ENCODE measurements at places on chromosomes 7 and 10. TPM values are rescaled to one million over a fixed set of nuclear protein-coding genes. Genes with fewer than 3 reads are reported as not detected.
A peak's percentile ranks its signal among the peaks of the same experiment; 100 is the strongest.

DNA sequence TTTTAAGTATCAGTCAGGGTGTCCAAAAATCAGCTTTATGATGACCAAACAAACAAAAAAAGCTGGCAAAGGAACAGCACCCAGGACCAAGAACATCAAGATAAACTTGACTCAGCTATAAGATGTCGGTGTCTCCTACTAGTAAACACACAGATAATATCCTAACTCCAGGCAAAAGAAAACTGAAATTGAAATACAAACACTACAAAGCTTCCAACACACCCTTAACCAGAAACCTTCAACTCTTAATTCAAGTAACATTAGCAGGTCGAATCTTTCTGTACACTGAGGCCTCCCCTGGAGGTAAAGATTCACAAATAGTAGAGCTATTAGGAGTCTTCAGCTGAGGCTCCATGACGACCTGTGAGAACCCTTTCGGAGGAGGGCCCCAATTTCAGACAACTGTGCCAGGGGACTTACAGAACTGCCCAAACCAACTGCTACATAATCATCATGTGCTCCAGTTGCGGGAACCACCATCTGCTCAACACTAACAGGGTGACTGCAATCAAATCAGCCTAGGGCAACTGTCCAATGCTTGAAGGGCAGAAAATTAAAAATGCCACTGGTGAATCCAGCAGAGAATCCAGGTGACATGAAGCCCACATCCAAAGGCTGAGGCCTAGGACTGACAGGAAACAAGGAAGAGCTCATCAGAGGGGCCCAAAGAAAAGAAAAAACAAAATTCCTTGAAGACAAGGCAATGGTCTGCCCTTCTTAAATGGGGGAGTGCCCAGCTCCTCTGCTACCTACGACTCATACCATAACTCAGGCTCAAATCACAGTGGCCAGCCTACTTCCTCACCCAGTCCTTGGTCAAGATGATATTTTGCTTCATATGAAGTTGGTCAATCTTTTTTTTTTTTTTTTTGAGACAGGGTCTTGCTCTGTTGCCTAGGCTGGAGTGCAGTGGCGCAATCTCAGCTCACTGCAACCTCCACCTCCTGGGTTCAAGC lies 20.0 kb downstream of the XPNPEP1 start:
- no peaks in the 10 kb centered on the region for H3K27me3 ChIP-seq
- no peak overlapping the region for H3K27ac ChIP-seq
- no peak for DNase-seq
- H3K4me3 ChIP-seq: no peak overlapping the region
- H3K4me1 ChIP-seq: no peaks in the 10 kb centered on the region
- no peaks in the 10 kb centered on the region for H3K36me3 ChIP-seq

DNA sequence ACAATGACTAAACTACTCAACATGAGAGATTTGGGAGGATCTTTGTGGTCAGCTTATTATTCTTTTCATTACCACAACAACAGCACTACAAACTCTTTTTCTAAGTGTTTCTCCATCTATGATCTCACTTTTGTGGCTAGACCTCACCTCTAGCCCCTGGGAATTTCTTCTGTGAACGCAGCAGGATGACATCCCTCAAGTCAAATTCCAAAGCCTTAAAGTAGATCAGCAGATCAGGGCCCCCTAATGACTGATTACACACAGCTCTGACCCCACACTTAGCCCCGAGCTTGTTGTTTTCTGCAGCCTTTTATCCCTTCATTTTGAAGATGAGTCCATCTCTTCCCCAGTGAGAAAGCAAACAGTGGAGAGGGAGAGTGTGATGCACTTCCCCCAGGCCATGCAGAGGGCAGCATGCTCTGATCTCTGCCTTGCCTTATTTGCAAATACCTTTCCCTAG lies 27.3 kb downstream of the TFAM start:
- no peak for DNase-seq
- H3K4me3 ChIP-seq: no peak overlapping the region
- no peaks in the 10 kb centered on the region for H3K36me3 ChIP-seq
- no peak overlapping the region for H3K27ac ChIP-seq
- no peaks in the 10 kb centered on the region for H3K27me3 ChIP-seq
- no peaks in the 10 kb centered on the region for H3K4me1 ChIP-seq

- H3K27ac ChIP-seq: no peak overlapping the region
- DNase-seq: peak; percentile 56
- no peaks in the 10 kb centered on the region for H3K36me3 ChIP-seq
- no peaks in the 10 kb centered on the region for H3K27me3 ChIP-seq
- peaks cover 25% of the 10 kb centered on the region for H3K4me1 ChIP-seq
- no peak overlapping the region for H3K4me3 ChIP-seq
These were observed 14.6 kb upstream of the USP6NL start for GRCh38 chr10:11626071-11626470.

ADAM12 gene
- total RNA-seq: 7.0 TPM

DNA sequence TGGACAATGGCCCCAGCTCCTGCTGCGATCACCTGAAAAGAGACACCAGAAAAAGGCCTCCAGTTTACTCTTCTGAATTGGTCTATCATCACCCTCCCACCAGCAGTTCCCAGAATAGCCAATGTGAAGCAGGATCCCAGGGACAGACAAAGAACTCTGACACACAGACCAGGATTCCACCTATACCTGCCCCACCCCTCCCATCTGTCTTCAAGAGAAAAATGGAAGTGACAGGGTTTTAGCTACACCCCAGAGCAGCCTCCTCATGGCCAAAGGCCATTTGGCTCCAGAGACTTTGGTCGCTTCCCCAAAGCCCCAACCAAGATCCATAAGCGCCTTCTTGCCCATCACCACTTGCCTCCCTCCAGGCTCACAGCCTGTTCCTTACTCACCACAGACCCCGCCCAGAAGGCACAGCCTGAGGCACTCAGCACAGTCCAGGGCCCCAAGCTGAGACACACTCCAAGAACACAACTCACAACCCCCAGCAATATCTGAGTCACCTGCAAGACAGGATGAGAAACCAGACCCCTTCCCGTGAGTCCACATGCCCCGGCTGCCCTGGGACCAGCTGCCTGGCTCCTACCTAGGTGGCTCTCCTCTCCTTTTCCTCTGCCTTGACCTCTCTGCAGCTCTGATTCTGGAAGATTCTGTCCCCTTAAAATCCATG lies 6.5 kb downstream of the TMEM176B start:
- no peak overlapping the region for H3K4me3 ChIP-seq
- H3K27ac ChIP-seq: no peak overlapping the region
- no peaks in the 10 kb centered on the region for H3K36me3 ChIP-seq
- DNase-seq: no peak
- H3K27me3 ChIP-seq: peaks cover 54% of the 10 kb centered on the region

- H3K4me1 ChIP-seq: no peaks in the 10 kb centered on the region
- no peaks in the 10 kb centered on the region for H3K27me3 ChIP-seq
- no peak overlapping the region for H3K4me3 ChIP-seq
- H3K27ac ChIP-seq: no peak overlapping the region
- no peak for DNase-seq
- no peaks in the 10 kb centered on the region for H3K36me3 ChIP-seq
These were observed 77.8 kb upstream of the PDCD4 start for GRCh38 chr10:110793886-110794285.

MEOX2 gene
- total RNA-seq: 0.64 TPM

DNA sequence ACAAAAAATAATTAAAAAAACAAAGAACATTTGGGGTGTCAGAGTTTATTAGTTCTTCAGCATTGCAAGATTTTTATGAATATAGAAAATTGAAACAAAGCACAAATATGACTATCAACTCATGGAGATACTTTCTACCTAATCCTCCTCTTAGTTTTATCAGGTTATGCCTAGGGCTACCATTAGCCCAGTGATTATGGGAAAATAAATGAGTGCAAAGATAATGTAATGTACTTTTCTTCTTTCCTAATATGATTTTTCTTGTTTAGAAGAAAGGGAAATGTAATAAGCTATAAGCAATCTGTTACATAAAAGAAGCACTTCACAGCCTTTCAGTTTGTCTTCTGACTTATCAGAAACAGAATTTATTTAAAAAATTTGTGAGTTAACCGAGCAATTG lies 676.8 kb downstream of the SORCS1 start:
- H3K27ac ChIP-seq: no peak overlapping the region
- no peaks in the 10 kb centered on the region for H3K36me3 ChIP-seq
- no peaks in the 10 kb centered on the region for H3K27me3 ChIP-seq
- no peak overlapping the region for H3K4me3 ChIP-seq
- DNase-seq: no peak
- H3K4me1 ChIP-seq: no peaks in the 10 kb centered on the region

DNA sequence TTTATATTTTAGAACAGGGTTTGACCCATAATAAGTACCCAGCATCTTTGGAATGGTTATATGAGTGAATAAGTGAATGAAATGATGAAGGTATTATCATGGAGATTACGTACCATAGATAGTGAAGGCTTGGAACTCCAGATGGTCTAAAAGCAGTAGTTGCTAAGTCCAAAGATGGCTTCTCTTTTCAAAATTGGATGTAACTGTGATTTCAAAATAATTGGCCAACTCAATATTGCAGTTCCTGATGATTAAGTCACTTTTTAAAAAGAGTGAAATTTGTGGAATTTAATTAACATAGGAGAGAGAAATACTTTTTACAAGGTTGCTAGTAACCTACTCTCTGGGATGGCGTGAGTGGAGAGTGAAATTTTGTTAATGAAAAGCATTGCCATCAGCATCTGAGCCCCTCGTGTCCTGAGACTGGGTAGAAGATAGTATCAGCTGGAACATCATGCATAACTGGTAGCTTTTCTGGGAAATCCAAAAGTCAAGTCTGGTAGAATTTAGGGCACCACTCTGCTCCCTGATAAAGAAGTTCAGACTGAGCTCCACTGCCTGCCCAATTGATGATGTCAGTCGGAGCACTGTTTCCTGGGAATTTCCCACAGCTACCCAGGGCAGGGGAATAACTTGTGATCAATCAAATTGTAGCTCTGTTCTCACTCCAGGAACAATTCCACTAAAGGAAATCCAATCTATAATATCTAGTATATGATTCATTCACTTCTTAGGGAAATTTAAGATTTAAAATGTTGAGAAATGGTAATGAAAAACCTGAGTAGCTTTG lies 3.2 kb downstream of the GPR141 start:
- H3K4me1 ChIP-seq: peaks cover 7% of the 10 kb centered on the region
- no peak for DNase-seq
- H3K36me3 ChIP-seq: no peaks in the 10 kb centered on the region
- H3K27me3 ChIP-seq: peaks cover 12% of the 10 kb centered on the region

ATOH7 gene
- not detected for total RNA-seq

SSC4D gene
- 0.63 TPM for total RNA-seq

DNA sequence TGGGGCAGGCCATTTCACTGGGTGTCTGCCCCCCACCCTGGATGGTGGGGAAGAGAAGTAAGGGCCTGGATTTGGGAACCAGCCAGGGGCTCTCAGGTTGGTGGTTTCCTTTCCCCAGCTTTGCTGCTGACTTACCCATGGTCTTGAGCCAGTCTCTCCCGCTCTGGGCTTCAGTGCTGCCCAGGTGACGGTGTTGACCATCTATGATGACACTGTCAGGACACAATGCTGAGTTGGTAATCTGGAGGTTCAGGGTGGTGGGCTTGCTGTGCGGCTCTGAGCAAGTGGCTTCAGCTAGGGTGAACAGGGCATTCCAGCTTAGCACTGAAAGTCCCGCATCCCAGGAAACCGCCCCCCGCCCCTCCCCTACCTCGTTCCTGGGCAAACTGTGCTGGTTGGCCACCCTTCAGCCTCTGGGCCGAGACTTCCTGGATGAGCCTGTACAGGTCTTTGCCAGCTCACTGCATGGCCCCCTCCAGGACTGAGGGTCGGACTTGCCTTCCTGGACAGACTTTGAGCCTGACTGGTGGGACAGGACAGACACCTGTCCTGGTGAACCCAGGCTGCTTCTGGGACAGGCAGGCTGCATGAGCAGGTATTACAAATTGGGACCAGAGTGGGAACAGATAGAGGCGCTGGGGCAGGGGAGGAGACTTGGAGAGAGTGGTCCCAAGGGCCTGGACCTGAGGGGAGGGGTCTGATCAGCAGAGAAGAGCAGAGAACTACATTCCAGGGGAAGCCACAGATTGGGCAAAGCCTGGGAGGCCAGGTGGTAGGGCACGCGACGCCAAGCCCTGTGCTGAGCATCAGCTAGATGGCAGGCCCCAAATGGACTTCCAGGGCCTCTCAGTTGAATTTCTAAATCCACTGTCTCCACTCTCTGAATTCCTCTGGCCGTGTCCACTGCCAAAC lies 19.9 kb upstream of the ZMIZ1 start:
- H3K4me3 ChIP-seq: peak overlapping the region; percentile 46
- no peaks in the 10 kb centered on the region for H3K36me3 ChIP-seq
- H3K4me1 ChIP-seq: peaks cover 18% of the 10 kb centered on the region
- H3K27ac ChIP-seq: peak overlapping the region; percentile 72

DNA sequence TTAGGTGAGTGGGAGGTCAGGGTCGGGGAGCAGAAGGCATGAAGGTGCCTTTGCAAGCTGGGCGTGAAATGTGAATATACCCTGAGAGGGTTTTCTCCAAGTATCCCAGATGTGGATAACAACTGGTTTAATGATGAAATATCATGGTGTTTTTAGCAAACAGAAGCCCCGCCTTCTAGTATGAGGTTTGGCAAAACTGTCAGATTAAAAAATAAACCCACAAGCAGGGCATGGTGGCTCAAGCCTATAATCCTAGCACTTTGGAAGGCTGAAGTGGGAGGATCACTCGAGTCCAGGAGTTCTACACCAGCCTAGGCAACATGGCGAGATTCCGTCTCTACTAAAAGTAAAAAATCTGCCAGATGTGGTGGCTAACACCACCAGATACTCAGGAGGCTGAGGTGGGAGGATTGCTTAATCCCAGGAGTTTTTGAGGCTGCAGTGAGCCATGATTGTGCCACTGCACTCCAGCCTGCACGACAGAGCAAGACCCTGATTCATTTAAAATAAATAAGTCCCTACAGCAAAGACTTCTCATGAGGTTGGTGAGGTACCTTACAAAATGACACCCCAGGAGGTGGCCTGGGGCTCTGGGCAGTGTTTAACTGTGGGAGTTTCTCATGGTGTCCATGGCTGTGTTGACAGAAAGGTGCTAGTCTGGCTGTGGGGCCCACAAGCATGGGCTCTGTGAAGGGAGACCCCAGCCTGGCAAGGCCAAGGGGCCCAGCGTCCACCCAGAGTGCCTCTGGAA lies 6.7 kb upstream of the PWWP2B start:
- no peaks in the 10 kb centered on the region for H3K27me3 ChIP-seq
- DNase-seq: no peak
- peaks cover 46% of the 10 kb centered on the region for H3K4me1 ChIP-seq
- H3K4me3 ChIP-seq: no peak overlapping the region

GRCh38 chr7:100008525-100008924 lies 6.9 kb upstream of the ZKSCAN1 start:
- H3K4me3 ChIP-seq: no peak overlapping the region
- no peak overlapping the region for H3K27ac ChIP-seq
- no peaks in the 10 kb centered on the region for H3K36me3 ChIP-seq
- no peak for DNase-seq

GFRA1 gene
- total RNA-seq: 36.5 TPM

DNA sequence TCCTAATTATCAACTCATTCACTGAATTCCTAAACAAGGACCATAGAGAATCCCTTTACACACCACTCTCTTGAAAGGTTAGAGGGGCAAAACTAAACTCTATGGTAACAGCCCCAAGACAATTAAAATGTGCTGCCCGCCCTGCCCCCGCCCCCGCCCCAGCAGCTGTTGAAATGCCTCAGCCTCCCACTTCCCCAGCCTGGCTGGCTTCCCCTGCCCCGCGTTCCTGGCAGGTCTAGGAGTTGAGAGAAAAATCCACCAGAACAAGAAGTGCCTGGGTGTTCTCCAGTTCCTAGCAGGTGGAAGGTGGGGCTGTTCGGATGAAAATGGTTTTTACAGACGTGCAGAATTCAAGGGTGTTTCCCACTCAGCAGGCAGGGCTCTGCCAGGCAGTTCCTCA lies 109.5 kb upstream of the ZEB1 start:
- no peak overlapping the region for H3K27ac ChIP-seq
- DNase-seq: no peak
- no peaks in the 10 kb centered on the region for H3K36me3 ChIP-seq
- no peaks in the 10 kb centered on the region for H3K27me3 ChIP-seq

UTF1 gene
- total RNA-seq: not detected
